ENCODE measurements at places on chromosomes 3 and 15.

GRCh38 chr15:65058394-65059368, 9.1 kb downstream of the RASL12 start:
- DNase-seq = no peak

DNA sequence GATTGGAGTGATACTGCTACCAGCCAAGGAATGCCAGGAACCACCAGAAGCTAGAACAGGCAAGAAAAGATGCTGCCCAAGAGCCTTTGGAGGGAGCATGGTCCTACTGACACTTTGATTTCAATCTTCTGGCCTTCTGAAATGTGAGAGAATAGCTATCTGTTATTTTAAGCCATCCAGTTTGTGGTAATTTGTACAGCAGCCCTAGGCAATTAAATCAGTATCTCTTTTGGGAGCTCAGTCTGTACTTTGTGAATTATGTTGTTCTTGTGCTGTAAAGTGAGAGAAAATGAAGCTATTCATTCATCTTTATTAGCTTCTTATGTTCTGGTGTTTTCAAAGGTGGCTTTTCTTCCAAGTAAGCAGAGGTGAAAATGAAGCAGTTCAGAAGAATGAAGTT, 381.3 kb downstream of the PDCD6IP start:
- no peak for DNase-seq

DNA sequence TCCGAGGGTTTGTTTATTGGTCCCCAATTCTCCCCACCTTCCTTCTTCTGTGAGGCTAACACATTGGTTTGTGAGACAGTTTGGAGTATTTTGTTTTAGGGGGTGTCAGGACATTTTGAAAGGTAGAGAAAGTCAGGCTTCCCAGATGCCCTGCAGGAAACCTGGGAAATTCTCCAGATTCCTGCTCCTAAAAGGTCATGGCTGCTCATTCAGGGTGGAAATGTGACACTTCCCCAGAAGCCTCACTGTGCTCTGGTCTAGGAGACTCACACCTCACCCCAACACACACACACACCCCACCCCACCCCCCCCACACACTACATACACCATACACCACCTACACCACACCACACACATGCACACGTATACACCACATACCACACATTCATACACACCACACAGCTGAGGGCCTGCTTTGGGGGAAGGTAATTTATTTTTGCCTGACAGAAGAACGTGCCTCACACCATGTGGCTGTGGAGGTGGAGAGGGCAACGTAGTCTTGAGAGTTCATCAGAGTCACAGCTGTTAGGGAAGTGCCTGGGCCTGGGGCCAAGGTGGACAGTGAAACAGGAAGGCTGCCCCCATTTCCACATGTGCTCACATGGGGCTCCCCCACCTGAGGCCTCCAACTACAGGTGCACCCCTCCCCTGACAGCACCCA, 40.4 kb upstream of the LIMD1 start:
- no peak for DNase-seq

DNA sequence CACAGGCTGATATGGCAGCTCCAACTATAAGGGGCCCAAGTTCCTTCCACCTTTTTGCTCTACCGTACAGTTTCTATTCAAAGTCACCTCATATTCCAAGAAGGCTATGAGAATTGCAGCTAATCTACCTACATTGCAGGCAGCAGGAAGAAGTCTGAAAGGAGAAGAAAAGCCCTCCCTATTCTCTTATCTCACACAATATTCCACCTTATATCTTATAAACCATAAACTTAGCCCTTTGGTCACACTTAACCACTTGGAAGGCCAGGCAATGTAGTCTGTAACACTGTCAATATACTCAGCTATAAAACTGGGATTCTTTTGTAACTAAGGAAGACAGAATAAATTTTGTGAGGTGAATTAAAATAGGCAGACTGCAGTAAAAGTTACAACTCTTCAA, 54.9 kb downstream of the TBC1D5 start:
- no peak for DNase-seq

- peak; percentile 64 for DNase-seq
Measured at GRCh38 chr3:197752107-197752506, 2.4 kb downstream of the FYTTD1 start.

- no peak for DNase-seq
Measured at GRCh38 chr15:34783991-34784390, 11.4 kb downstream of the ACTC1 start.

- DNase-seq = no peak
Measured at GRCh38 chr3:13042127-13042701, 31.0 kb downstream of the IQSEC1 start.

GRCh38 chr3:39707314-39707909, 102.0 kb upstream of the MYRIP start:
- peak; percentile 48 for DNase-seq

- no peak for DNase-seq
Measured at GRCh38 chr3:47455806-47456452, 19.8 kb downstream of the SCAP start.

- DNase-seq = no peak
Measured at GRCh38 chr3:117519776-117520175, 810.2 kb downstream of the TUSC7 start.

GRCh38 chr3:111311709-111312235, 230.2 kb upstream of the CD96 start:
- DNase-seq = no peak

DNA sequence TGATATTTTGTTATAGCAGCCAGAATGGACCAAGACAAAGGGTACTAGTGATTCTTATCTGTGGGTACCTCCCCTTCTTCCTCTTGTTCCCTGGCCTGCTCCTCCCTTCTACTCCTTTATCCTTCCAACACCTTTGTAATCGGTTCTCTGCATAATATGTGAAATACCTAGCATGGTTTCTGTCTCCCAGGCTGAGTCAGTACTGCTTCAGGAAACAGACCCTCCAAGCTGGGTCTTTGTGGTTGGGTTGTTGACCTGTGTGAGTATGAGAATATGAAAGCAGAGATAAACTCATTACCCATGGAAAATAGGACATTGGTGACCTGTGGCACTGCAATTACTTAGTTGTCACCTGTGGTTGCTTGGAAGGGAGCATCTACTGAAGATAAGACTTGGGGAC, 69.3 kb upstream of the KLF13 start:
- DNase-seq = no peak

DNA sequence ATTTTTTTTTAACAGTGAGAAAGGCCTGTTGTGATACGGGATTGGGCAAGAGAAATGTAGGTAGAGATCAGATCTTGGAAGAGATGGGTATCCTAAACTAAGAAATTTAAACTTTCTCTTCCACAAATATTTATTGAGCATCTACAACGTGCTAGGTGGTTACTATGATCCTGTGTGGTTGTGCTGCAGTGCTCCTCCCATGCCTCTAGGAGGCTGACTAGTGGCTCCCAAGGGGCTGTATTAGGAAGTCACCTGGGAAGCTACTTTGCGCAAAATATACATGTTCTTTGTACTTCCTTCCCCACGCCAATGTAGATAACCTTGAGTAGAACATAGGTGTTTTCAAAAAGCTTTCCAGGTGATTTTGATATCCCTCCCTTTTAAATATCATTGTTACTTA, 27.2 kb downstream of the USP3 start:
- peak; percentile 24 for DNase-seq

GRCh38 chr3:55445551-55445950, 41.6 kb downstream of the WNT5A start:
- DNase-seq = no peak

DNA sequence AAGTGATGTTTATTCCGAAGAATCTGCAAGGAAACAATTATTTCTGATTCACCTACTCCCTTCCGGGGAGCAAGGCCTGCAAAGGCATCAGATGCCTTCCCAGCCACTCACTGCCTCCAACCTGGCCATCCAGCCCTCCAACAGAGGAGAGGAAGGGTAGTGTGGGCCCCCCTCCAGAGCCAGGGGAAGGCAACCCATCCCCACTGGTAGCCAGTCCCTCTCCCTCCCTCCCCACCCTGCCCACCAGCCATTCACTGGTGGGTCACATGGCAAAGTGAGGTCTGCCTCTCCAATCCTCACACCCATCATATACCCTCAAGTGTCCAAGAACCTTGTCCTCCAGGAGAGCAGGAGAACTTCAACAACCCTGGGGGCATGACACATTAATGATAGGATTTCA, 2.4 kb upstream of the VIPR1 start:
- no peak for DNase-seq

DNA sequence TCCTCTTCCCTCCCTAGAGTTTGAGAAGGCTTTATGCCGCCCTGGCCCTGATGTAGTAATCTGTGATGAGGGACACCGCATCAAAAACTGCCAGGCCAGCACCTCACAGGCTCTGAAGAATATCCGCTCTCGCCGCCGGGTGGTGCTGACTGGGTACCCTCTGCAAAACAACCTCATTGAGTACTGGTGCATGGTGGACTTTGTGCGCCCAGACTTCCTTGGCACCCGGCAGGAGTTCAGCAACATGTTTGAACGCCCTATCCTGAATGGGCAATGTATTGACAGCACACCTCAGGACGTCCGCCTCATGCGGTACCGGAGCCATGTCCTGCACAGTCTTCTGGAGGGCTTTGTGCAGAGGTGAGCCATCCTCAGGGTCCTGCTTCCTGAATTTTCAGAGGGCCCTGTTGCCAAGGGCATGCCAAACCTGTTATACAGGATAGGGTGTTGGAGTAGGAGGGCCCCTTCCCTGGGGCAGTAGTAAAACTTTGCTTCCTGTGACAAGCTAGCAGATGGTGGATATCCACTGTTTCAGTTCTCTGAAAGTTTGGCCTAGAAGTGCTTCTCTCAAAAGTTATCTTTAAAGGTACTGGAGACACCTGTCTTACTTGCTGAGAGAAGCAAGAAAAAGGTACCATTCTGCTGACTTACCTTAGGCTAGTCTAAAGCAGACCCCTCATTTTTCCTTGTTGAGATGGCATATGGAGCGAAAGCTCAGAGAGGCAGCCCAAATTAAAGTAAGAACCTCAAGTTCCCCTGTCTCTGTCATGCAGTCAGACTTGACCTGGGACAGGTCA, 33.7 kb upstream of the TEX264 start:
- no peak for DNase-seq

DNA sequence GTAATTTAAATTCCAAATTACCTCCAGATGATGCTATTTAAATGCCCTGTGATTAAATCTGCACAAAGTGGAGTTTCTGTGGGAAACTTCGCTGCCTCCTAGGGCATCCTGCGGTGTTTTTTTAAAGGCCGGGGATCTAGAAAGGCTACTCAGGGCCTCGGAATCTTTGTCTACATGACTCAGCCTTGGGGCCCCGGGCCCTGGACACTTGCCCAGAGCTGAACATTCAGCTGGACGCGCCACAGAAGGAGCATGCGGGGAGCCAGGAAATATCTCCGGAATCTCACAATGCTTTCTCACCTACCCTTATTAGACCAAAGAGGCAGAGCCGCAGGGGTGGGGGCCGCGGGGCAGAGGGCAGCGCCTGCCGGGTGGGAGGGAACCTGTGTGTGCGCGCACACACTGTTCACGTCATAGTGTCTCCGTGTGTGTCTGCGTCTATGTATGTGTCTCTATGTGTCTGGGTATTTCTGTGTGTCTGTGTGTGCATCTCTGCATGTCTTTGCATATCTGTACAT, 145.5 kb upstream of the TPM1 start:
- peak; percentile 95 for DNase-seq

- DNase-seq = no peak
Measured at GRCh38 chr15:62067448-62068044, 769 bp downstream of the C2CD4A start.

DNA sequence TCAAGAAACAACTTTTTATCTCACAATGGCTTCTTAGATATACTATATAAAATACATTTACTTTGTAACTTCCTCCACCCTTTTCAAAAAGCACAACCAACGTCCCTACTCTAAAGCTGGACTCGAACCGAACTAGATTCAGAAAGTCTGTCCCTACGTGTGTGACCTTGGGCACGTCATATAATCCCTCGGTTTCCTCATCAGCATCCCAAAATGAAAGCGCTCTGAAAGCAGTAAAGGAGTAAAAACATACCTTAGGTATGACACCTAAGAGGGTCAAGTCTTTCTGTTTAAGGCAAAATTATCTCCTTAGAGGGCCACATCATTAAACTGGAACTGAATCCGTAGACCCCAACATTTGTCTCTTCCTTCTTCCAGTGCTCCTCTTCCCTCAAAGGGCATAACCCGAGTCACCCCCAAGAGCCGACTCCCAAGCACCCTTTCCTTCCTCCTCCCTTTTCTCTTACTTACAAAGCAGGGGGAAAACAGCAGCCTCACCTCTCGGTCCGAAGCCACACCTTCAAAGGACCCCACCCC, 663 bp downstream of the PDCD10 start:
- DNase-seq = peak; percentile 73

GRCh38 chr15:83835479-83835878, 181.6 kb downstream of the ADAMTSL3 start:
- DNase-seq = no peak

DNA sequence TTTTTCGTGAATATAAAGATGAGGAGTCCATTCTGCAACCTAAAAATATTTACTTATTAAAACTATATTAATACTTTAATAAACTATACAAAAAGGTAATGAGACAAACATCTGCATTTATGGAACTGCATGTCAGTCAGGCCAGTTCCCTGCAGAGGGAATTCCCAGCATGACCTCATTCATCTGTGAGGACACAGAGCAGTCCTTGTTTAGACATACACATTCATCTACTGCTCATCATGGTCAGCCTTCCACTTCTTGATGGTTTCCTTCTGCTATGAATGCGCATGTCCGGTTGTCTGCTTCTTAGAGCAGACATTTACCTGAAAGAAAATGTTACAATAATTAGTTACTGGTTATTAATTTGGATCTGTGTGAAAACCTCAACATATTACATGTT, 3.3 kb upstream of the ACTR8 start:
- no peak for DNase-seq

- DNase-seq = no peak
Measured at GRCh38 chr3:5245927-5246326, 58.4 kb downstream of the EDEM1 start.

GRCh38 chr3:125079675-125080045, 23.9 kb upstream of the HEG1 start:
- no peak for DNase-seq

GRCh38 chr3:140018556-140018955, 83.6 kb downstream of the CLSTN2 start:
- DNase-seq = no peak

DNA sequence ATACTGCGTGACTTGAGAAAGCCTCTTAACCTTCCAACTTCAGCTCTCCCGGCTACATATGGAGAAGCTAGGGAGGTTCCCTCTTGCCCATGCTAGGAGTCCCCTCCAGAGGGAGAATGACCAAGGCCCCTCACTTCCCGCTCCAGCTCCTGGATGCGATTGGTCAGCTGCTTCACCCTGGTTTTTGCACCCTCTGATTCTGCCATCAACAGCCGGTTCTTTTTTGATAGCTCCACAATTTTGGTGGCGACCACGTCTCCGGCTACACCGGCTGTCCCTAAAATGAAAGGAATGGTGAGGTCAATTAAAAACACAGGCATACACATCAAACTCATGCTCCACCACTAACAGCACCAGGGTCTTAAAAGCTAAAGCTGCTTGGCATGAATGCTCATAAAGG, 20.6 kb downstream of the CCDC13 start:
- DNase-seq = no peak

DNA sequence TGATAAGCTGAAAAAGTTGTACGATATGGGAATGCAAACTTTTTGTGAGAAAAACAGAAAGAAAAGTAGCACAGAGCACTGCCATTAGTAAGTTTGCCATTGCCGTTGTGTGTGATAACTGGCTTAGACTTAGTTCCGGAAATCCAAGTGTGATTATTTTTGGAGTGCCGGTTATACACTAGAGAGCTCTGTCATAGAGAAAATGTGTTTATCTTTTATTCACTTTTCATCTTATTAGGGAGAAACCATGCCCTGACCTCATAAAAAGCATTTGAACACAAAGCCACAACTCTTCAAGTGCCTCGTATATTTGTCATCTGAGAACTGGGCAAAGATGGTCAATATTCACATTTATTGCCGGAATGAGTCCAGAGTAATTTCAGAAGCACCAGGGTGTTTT, 36.1 kb downstream of the CTDSPL start:
- DNase-seq = no peak

GRCh38 chr3:195582947-195583346, 793 bp downstream of the APOD start:
- DNase-seq = peak; percentile 7
